Caco-2 (cell line): ENCODE measurements at places on chromosomes 12 and 14. TPM values are rescaled to one million over a fixed set of nuclear protein-coding genes. Genes with fewer than 3 reads are reported as not detected.

DNA sequence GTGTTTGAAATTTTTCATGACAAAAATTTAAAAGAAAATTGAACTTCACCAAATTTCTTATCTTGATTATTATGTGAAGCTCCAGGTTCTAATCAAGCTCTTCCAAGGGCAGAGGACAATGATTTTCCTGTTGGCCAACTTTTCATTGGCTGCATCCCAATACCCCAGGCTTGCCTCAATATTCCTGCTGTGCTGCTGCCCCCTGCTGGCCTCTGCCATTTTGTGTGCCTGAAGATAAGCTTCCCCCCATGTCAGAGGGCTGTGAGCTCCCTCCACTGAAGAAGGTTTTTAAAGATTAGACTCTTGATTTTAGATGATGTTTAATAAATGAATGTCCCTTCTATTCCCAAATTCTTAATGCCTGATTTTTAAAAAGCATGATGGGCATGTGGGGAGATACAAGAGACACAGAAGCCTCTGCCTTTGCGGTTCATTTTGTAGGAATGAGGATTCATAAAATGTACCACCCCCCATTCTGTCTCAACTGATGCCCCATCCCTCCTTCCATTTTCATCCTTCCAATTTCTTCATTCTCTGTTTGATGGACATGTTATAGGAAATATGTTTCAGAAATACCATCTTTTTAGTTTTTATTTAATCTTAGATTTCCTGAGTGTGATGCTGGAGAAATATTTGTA, 76.7 kb upstream of the RGS6 start:
- DNase-seq: peak; percentile 58
- no peak overlapping the region for H3K27ac ChIP-seq
- no peaks in the 10 kb centered on the region for H3K27me3 ChIP-seq
- H3K36me3 ChIP-seq: no peaks in the 10 kb centered on the region

GRCh38 chr14:52906141-52906601, 44.7 kb downstream of the FERMT2 start:
- no peak for DNase-seq
- H3K27me3 ChIP-seq: no peaks in the 10 kb centered on the region
- H3K4me1 ChIP-seq: 0 out of 2 replicates have a peak, but pooled peaks cover 6% of the 10 kb centered on the region
- no peak overlapping the region for H3K27ac ChIP-seq
- H3K4me3 ChIP-seq: no peak overlapping the region

DNA sequence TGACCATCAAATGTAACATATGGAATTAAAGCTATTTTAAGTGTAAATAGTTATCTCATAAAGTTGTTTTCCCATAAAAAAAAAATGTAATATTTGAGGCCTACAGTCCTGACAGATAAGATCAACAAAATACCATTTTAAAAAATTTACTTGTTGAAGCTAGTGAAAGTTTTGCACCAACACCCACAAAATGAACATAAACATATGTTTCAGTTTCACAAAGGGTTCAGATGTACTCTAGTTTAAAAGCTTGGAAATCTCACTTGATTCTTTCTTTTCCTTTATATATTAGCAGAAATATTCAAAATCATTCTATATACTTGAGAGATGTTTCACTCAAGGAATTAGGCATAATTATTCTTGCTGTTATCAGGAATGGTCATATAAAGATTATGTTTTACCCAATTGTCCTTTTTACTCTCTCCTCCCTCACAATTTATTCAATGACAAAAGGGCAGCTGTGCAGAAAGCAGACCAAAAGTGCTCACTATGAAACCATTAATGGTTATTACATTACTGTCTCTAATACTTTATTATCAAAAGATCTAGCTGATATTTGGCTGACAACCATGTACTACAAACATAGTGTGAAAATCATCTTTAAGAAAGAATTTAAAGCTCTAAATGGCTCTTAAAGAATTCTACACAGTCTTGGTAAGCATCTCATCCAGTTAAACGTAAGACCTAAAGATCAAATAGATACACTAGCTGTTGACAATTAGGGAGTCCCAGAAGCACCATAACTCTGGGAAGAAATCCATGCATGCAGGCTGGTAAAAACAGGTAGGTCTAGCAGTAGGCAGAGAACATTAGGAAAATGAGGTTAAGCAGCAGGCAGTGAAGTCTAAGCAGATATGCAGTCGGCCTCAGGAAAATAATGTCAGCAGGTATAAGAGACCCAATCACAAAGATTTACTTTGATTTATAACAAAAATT, 28.8 kb downstream of the KIF21A start:
- no peaks in the 10 kb centered on the region for H3K36me3 ChIP-seq
- H3K4me1 ChIP-seq: peaks cover 2% of the 10 kb centered on the region
- no peak overlapping the region for H3K4me3 ChIP-seq
- DNase-seq: no peak
- H3K27me3 ChIP-seq: no peaks in the 10 kb centered on the region

- H3K27me3 ChIP-seq: no peaks in the 10 kb centered on the region
- no peak overlapping the region for H3K27ac ChIP-seq
- DNase-seq: no peak
- no peak overlapping the region for H3K4me3 ChIP-seq
- no peaks in the 10 kb centered on the region for H3K4me1 ChIP-seq
These were observed 157.1 kb upstream of the PZP start for GRCh38 chr12:9365296-9365695.

DNA sequence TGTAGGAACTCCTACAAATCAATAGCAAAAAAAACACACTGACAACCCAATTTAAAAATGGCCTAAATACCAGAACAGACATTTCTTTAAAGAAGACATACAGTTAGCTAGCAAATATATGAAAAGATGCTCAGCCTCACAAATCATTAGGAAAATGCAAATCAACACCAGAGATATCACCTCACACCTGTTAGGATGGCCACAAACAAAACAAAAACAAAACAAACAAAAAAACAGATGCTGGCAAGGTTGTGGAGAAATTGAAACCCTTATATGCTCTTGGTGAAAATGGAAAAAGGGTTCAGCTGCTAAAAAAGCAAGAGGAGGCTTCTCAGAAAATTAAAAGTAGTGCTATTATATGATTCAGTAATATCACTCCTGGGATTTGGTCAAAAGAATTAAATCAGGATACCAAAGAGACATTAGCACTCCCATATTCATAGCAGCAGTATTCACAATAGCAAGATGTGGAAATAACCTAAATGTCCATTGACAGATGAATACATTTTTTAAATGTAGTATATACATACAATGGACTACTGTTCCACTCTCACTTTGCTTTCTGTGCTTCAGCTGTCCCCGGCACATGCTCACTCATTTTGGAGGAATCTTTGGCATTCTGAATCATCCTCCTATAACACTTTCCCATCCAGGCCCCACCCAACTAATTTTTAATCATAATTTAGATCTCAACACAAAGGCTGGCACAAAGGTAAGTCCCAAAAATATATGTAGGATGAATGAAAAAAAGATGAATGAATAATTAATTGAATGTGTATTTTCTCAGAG, 99.1 kb downstream of the SYT1 start:
- no peak overlapping the region for H3K4me3 ChIP-seq
- H3K27ac ChIP-seq: no peak overlapping the region
- H3K36me3 ChIP-seq: no peaks in the 10 kb centered on the region
- no peak for DNase-seq

- H3K4me3 ChIP-seq: no peak overlapping the region
- DNase-seq: no peak
- no peaks in the 10 kb centered on the region for H3K4me1 ChIP-seq
- H3K36me3 ChIP-seq: no peaks in the 10 kb centered on the region
- no peaks in the 10 kb centered on the region for H3K27me3 ChIP-seq
- H3K27ac ChIP-seq: no peak overlapping the region
These were observed 25.6 kb upstream of the MYF6 start for GRCh38 chr12:80681786-80682185.

DNA sequence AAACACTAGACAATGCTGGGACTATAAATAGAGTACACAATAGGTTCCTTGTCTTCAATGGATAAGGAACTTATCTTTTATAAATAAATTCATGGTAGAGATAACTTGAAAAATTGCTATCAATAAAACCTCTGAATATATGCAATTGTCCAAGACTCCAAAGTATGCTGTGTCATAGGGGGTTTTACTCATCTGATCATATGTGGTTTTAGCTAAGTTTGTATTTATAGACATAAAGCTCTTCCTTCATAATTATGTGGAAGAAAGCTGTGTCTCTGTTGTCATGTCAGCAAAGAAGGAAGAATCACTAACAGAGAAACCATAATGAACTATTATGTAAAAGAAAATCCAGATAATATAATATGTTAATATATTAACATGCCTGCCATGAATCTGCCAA, 111.5 kb upstream of the ATXN7L3B start:
- H3K4me1 ChIP-seq: 0 out of 2 replicates have a peak, but pooled peaks cover 3% of the 10 kb centered on the region
- H3K27ac ChIP-seq: no peak overlapping the region
- no peaks in the 10 kb centered on the region for H3K27me3 ChIP-seq
- no peaks in the 10 kb centered on the region for H3K36me3 ChIP-seq
- DNase-seq: no peak
- no peak overlapping the region for H3K4me3 ChIP-seq

DNA sequence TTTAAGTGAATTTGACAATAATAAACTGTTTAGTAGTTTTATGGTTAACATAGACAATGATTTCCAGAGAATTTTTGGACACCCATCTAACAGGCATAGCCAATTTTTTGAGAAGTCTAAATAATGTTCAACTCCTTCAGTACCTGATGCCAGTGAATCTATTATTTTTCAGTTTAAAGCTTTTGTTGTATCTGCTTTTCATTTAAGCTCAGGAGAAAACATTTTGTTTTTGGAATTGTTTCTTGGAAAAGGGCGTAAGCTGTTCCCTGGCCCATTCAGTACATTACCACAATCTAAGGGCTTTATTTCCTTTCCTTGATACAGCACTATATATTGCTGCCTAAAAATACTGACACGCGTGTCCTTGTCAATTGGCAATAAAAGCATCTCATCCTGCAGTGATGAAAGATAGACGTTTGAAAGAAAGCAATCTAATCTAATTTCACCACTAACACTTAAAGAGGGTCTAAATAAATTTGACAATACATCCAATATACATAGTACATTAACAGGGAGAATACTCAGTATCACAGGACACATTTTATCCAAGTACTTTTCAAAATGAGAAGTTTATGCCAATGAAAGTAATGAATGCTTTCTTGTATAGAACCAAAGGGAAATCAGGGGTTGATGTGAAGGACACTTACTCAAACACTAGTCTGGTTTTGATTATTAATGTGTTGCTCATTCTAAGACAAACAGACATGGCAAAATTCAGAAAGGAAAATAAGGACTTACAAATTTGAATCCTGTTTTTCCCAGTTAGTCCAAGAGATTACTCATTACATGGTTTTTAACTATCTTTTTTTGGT, 104.2 kb upstream of the LGR5 start:
- no peaks in the 10 kb centered on the region for H3K36me3 ChIP-seq
- no peaks in the 10 kb centered on the region for H3K27me3 ChIP-seq
- H3K4me1 ChIP-seq: no peaks in the 10 kb centered on the region

GRIP1 gene
- 0.23 and 0.70 TPM in 2 replicates for total RNA-seq

NYNRIN gene
- 5.9 and 6.1 TPM in 2 replicates for total RNA-seq

A2M gene
- total RNA-seq: 0.60 and 1.00 TPM in 2 replicates

MIPOL1 gene
- total RNA-seq: 18.7 and 20.9 TPM in 2 replicates

CAPZA3 gene
- not detected in 2 replicates for total RNA-seq

WBP11 gene
- total RNA-seq: 159 and 184 TPM in 2 replicates

TMEM132C gene
- not detected in 2 replicates for total RNA-seq
